ENCODE measurements at places on chromosomes 3 and 15.

DNA sequence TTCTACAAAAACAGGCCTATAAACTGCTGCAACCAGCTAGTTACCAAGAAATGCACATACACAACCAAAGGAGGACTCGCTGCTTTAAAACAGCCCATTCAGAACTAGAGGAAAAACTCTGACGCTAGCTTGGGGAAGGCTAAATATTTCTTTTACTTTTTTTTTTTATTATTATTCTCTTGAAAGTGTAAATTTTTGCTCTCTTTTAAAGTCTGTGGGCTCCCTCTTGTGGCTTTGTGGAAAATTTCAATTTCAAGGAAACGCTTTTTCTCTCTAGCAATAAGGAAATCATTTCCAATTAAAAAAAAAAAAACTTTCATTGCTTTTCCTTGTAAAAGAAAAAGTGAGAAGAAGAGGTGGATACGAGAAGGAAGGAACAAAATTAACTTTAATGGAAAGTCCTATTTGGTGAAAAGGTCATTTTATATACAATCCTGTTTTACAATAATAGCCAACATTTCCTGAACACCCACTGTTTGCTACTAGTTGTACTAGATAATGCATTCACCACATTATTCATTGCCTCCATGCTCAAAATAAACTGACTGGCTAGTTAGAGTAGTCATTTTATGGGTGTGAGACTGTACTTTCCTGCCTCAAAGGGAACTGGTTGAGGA is 51.2 kb upstream of the SAMMSON start:
- DNase-seq = no peak

- DNase-seq = no peak
Observed at GRCh38 chr3:34107669-34108068, 309.2 kb downstream of the PDCD6IP start.

- DNase-seq = no peak
Observed at GRCh38 chr3:108008106-108008505, 82.7 kb downstream of the CD47 start.

DNA sequence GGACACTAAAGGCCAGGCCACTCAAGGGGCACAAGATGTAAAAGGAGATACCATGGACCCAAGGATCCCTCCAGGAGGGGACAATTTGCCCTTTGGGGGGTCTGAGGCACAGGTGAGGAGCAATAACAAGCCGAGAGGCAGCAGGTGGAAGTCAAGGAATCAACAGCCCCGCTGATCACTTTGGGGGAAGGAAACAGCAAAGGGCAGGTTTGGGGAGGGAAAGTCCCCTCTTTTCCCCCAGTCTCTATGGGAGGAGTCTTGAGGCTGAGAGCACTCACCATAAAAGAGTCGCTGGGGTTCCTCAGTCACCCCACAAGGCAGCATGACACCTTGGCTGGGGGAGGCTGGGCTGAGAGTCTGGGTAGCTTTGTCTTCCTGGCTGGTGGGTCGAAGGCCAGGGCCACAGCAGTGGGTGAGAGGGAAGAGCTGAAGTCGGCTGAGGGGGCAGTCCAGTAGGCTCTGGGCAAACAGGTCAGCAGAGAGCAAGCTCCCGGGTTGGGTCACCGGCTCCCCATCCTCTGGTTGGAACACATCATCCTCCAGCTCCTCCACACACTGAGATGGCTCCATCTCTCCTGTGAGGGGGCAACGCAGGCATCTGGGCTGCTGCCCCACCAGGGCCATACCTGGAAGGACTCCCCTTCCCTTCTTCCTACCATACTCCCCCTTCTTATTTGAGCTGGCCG is 3.0 kb downstream of the BMF start:
- DNase-seq = no peak

- DNase-seq = no peak
Observed at GRCh38 chr15:96551722-96552121, 221.2 kb downstream of the NR2F2 start.

GRCh38 chr15:79035111-79035601 is 55.4 kb downstream of the RASGRF1 start:
- DNase-seq = no peak

All from GM12891 (cell line).